NCI-H524 treated with DMSO at 0.1 percent for 48 hours (cell line): ENCODE measurements at places on chromosomes 2 and 18.

DNA sequence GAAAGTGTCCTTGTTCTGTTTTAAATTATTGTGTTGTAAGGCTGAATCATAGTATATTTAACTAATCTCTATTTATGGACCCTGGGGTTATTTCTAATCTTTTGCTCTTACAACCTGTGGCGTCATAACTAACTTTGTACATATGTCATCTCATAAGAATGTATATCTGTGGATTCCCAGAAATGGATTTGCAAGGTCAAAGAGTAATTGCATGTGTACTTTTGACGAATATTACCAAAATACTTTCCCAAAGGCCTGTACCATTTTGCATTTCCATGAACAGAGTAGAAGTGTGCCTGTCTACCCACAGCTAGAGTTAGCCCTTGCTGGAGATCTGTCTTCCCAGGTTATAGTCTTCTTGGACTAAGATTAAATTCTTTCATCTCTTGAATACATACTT, 42.8 kb downstream of the SEMA4F start:
- DNase-seq, result no peak

GRCh38 chr18:46630160-46630559, 26.9 kb downstream of the LOXHD1 start:
- no peak for DNase-seq

DNA sequence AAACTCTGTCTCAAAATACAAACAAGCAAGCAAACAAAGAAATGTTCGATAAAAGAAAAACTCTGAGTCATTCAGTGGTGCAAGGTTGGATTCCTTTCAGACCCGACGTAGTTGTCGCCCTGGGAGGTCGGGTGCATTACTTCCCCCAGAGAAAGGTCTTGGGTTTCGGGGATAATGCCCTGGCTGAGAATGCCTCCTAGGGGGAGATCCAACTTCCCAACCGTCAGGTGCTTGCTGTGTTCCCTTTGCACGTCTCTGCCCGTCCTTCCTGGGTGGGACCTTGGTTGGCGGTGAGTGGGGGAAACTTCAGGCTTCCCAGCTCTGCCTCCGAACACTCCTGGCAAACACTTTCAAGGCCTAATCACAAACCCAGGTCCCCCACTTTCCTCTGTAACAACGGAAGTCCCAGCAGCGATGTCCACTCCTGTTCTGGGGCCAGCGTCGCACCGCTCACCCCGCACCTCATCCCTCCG, 609 bp downstream of the TPGS2 start:
- no peak for DNase-seq

- no peak for DNase-seq
Observed at GRCh38 chr2:112310906-112311305, 35.5 kb downstream of the ZC3H6 start.

DNA sequence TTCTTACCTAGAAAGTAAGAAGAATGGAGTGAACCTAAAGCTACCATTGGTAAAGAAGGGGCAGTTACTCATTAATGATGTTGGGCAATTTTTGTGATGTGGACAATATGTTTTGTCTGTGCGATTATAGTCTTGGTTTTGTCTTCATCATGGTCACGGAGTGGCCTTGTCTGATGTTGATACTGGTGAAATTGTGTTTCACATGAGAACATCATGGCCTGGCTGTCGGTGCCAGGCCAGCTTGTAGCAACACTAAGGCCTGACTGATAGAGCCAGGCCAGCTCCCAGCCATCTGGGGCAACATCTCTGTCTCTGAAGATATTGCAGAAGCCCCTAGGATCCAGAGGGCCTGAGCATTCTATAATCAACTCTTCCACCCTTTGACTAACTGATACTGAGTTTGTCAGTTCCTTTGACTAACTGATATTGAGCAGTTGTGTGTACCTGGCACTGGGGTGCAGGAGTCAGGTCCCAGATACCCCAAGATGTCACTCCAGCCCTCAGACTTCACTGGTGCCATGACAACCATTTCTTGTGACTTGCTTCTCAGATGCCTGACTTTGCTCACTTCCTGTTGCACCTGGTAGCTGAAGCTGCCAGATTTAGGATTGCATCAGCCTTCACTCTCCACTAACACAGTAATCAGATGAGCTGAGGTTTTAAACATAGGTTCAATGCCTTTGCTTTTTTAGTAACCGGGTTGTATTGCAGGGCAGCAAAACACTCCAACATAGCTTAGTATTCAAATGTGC, 62.5 kb downstream of the RPIA start:
- DNase-seq, result no peak

- DNase-seq, result no peak
Observed at GRCh38 chr2:10264506-10265328, 38.0 kb upstream of the HPCAL1 start.

DNA sequence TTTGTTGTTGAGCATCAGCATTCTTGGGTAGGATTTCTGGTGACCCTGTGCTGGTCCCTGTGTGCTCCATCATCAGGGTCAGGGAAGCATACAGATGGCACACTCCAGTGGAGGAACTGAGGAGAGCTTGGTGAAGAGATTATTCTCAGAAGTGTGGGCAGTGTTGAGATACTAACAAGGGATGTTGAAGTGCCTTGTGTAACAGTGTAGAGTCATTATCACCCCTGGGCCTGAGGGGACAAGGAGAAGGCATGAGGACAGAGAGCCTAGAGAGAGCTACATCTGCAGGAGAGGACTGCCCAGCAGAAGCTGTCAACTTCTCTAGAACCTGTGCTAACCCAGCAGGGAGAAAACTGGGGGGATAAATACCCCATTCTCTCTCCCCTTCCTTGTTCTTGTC, 189.0 kb downstream of the PLCL1 start:
- no peak for DNase-seq

GRCh38 chr18:10100196-10100595, 186.4 kb downstream of the VAPA start:
- peak; percentile 77 for DNase-seq

- no peak for DNase-seq
Observed at GRCh38 chr2:110872521-110872920, 140.1 kb downstream of the ACOXL start.

DNA sequence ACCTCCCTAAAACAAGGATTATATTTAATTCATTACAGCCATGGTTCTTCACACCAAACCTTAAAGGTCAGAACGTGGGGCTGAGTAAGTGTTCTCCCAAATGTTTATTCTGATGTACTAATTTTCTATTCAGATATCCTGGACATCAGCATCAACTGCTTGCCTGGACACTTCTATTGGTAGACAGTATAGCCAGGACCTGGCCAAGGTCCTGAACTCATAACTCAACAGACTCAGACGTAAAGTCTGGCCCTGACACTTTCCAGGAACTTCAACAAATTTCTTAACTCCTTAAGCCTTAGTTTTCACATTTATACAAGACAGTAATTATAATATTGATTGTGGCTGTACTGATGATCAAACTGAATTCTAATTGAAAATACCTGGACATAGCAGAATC, 89.1 kb downstream of the AKAIN1 start:
- no peak for DNase-seq

- peak; percentile 60 for DNase-seq
Observed at GRCh38 chr2:237026981-237027711, 58.5 kb upstream of the COPS8 start.

- DNase-seq, result no peak
Observed at GRCh38 chr18:35289293-35289692, 736 bp downstream of the ZSCAN30 start.

- no peak for DNase-seq
Observed at GRCh38 chr2:238869293-238870124, 21.6 kb downstream of the TWIST2 start.

DNA sequence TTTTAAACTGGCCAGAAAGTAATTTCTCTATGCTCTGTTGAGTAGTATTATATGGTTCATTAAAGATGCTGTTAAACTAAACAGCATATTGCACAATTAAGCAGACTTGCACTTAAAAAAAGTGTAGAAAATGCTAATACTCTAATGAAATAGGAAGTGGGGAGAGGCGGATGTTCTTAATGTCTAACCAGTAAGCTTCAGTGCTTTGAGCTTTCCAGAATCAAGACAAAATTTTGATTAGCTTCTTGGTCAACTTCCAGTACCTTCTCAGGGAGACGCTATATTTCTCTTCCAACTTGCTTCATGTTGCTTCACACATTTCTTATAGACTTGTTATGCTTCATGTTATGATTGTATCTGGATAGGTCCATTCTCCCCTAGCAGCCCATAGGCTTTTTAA, 89.1 kb downstream of the MAP2 start:
- DNase-seq, result no peak

GRCh38 chr2:68693951-68694350, 40.7 kb upstream of the ARHGAP25 start:
- peak; percentile 31 for DNase-seq

GRCh38 chr2:109448207-109448606, 165.6 kb downstream of the SEPTIN10 start:
- no peak for DNase-seq

DNA sequence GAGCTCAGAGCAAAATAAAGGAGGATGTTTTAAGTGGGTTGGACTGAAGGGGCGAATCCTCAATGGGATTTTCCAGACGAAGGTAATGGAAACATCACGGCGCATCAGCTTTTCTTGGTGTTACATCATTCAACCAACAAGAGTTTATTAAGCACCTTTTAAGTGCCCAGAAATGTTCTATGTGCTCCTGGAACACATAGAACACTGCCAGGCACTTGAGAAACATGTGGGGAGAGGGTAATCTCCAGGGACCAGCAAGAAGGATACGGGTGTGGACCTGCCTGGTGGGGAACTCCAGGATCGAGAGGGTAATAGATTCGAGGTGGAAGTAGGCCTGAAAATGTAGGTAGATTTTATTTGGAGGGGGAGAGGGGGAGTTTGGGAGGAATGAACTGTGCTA, 168.6 kb downstream of the PRKCE start:
- DNase-seq, result no peak

GRCh38 chr2:80209458-80209857, 95.1 kb downstream of the LRRTM1 start:
- DNase-seq, result no peak

GRCh38 chr2:159737292-159737916, 25.1 kb downstream of the MARCHF7 start:
- no peak for DNase-seq

DNA sequence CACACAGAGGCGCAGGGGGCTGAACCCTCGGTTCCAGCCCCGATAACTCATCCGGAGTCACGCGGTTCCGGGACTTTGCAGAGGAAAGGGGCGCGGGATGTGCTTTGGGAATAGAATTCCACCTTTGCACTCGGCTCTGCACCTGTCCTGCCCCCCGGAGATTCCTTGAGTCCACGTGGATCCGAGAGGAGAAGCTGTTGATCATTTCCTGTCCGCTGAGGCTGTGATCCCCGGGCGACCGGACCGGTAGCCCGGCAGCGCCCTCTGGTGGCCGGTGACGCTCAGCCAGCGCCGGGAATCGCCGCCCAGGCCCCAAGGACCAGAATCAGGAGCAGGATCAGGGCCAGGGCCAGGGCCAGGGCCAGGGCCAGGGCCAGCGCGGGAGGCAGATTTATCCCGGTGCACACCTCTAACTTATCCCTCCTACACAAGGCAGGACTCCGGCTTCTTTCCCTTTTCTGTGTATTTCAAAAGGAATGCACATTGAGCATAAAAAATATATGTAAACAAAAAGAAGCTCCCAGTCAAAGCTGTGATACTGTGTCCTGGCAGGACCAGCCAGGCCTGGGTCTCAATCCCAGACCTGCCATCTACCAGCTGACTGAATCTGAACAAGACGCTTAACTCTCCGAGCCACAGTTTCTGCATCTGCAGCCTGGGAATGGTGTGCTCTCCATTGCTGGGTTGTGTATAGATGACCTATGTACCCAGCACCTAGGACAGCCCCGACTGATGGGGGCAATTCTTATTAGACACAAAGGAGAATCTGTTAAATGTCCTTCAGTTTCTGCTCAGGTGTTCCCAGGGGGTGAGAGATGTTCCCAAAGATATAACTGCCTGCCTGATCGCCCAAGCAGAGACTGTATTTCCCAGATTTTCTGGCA, 8.5 kb upstream of the SPATA3 start:
- no peak for DNase-seq

- no peak for DNase-seq
Observed at GRCh38 chr2:24123922-24124580, 782 bp downstream of the FAM228B start.

- peak; percentile 81 for DNase-seq
Observed at GRCh38 chr2:71156573-71156972, 26.1 kb downstream of the MPHOSPH10 start.

- DNase-seq, result no peak
Observed at GRCh38 chr2:25363733-25364132, 22.0 kb upstream of the DNMT3A start.

GRCh38 chr2:235780401-235780800, 286.6 kb downstream of the AGAP1 start:
- no peak for DNase-seq

DNA sequence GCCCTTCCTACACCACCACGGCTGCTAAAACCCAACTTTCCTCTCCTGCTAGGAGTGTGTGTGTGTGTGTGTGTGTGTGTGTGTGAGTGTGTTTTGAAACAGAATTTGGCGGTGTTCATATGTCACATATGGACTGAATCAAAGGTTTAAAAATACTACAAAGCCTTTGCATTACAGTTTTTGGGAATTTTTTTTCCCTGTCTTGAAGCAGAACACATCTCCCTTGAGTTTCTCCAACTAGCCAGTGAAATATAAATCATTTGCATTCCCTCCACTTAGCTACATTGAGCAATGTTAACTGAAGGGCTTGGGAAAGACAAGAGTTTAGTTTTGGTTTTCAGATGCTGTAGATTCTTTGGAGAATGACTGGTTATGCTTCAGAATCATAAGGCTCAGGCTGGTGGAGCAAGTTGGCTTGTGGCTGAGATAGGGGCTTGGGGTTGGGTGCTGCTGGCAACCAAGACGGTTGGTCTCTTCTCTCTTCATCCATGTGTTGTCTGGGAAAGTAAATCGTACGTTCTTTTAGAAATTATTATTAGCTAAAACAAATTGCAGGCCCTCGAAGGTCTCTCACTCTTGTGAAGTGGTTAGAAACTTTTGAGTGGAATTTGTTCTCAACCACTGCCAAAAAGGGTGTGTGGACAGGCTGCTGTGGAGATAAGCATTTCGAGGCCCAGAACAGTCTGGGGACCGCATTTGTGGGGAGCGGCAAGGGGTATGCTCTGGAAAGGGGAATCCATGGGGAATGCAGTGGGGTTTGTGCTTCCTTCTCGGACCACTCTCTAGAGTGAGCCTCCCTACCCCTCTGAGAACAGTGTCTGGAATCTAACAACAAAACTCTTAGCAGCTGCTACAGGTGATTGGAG, 1.4 kb downstream of the NRP2 start:
- no peak for DNase-seq

DNA sequence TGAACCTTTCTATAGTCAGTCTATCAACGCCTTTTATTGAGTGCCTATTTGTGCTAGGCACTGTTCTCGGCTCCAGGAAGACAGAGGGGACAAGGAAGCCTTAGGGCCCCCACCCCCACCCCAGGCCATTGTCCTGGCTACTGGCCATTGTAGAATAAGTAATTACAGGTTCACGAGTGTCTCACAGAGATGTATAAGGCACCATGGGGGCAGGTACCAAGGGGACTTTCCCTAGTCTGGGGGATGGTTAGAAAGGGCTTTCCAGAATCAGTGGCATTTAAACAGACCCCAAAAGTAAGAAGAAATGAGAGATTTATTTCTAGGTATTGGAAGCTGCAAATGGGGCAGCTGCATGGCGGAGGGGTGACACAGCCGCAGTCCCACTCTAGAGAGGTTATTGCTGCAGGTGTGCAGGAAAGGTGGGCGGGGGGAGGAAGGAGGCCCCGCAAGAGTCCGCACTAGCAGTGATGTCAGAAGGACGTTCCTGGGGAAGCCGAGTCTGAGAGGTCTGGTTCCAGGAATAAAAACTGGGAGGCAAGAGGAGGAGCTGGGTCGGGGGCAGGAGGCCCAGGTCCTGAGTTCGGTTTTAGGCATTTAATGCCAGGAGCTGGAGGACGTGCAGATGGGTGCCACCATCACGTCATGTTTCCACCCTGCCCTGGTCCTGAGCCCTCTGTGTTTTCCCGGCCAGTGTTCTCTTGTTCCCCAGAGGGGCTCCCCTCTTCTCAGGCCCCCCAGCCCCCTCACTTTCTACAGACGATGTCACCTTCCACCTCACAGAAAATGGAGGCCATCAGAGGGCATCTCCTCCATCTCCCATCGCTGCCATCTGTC, 30.5 kb downstream of the FOSL2 start:
- no peak for DNase-seq
